Left renal pelvis (tissue), 4 donors: ENCODE measurements at places on chromosomes 3 and 15.

DNA sequence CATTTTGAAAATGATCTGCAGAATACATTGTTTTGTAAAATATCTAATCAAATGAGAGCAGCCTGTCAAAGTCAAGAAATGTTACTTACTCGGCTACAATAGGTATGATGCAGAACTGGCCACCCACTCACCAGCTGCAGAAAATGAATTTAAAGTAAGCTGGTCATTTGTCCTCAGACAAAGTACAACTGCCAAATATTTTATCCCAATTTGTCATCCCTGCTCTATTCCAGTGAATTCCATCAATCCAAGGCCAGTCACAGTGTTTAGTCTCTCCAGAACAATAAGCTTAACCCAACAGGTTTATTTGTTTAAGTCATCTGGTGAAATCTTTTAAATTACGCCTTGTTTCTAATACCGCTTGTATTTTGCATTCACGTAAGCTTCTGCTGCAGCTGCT lies 46.6 kb upstream of the TCF12 start:
- DNase-seq: no peak

DNA sequence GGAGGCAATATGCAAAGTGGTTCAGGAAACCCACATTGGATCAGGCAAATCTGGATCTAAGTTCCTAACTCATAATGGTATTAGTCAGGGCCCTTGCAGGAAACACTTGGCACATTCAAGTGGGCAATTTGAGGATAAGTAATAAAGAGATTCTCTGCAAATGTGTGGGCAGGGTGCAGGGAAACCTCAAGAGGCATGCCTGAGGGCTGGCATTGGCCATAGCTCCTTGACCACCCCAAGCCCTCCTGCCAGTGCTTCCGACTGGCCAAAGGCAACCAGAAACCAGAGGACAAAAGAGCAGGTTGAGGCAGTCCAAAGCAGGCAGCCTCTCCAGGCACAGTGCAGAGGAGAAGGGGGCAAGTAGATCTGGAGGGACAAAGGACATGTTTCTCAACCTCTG lies 130.8 kb upstream of the SNTN start:
- no peak for DNase-seq

- DNase-seq: no peak
These were observed 317.7 kb upstream of the TLE3 start for GRCh38 chr15:70415398-70415797.

DNA sequence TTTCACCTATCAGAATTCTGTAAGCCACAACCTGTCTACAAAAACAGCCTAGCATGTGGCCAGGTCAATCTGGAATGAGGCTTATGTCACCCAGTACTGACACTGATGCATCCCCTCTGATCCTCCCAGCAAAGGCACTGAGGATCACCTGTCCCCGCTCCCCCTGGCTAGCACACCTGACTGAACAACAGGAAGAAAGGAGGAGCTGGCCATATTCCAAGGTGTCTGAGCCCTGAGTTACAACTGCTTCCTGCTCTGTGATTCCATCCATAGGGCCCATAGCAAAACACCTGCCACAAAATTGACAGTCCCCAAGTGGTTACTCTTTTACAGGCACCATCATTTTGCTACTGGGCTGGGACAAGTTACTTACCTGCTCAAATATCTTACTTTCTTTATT lies 555.5 kb upstream of the CFAP20DC start:
- DNase-seq: no peak

DNA sequence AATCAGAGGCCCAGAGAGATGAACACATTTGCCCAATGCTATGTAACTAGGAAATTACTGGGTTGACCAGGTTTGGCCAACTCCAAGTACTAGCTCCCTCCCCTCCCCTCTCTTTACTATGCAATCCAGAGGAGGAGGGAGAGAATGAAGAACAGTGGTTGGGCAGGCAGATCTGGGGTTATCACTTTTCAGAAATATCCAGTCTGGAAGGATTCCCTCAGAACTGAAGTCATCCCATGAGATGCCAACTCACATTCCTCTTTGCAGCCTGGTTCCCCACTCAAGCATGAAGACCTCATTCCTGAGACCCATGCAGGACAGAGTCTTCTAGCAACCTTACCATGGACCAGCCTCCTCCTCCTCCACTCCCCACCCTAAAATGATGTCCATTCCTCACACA lies 201.1 kb downstream of the TLE3 start:
- DNase-seq: no peak

DNA sequence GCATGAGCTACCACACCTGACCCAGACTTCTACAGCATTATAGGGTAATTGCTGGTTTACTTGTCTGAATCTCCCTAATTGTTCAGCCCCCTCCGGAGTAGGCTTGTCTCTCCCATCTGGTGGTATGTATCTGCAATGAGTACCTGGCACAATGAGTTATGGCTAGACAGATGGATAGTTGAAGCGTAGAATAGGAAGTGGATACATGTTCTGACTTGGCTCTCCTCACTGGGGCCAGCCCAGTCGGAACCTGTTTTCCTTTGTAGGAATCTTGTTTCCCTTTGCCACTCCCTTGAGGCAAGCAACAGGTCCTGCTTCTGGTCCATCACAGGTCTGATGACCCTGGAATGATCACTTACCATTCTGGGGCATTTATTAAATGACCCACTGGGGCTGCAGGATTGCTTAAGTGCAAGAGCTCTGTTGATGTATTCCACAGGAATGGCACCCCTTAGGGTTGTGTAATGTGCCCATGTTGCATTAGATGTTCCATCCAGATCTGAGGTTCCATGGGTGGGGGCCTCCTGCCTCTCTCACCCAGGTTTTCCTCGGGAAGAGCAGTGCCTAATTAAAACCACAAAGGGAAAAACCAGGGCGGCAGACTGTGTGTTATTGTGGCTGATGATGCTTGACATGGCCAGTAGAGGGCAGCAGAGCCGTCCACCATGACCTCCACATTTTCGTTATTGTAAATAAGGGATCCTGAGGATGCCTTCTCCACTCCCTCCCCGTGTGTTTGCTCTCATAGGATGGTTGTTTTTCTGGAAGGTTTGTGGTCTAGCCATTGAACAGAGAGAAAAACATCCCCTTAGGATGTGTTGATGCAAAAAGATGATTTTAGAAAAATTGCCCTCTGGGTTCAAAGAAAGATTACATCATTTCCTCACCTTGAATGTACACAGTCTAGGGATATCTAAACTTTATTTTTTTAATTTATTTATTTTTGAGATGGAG lies 58.0 kb downstream of the CMTM8 start:
- DNase-seq: no peak

DNA sequence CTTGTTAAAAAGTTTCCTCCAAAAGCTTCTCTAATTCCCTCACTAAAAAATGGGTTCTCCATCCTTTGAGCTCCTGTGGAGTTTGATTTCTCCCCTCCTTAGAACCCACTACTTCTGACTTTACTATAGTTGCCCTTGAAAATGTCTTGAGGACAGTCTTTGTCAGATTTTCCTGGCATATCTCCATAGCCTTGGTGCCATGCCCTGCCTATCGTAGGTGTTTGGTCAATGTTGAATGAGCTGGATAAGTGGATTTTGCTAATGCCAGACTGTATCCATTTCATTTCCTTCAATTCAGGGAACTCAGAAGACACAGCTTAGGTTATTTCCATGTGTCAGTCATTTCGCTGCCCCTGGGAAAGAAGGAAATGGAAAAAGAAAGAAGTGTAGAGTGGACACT lies 40.6 kb downstream of the TMEM266 start:
- no peak for DNase-seq

DNA sequence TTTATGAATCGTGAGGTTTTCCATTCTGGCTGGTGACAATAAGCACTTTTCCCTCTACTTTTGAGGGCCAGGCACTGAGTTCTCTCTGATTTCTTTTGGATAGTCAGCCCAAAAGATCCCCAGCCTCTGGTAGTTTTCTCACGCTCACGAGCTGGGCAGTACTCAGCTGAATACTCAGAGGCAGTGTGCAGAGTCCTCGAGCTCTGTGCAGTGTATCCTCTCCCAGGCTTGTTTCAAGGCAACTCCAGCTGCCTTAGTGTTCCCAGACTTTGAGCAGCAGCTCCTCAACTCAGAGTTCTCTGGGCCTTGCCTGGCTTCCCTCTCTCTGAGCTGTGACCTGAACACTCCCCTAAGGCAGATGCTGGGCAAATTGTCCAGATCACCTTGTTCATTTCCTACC lies 59.1 kb upstream of the IQSEC1 start:
- DNase-seq: no peak

DNA sequence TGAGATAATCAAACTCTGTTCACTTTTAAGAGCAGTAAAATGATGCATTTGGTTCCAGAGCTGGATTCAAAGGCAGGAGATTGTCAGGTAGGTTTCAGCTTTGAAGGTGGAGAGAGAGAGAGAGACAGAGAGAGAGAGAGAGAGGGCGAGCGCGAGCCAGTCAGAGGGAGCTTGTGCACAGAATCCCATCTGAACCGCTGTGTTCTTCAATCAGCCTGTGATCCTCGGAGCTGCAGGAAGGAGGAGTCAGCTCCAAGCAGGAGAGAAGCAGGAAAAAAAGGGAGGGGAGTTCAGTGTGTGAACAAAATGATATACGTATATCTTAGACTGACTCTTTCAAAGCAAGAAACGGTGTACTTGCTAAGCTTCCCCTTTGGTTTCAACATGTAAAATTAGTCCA lies at the start of gene GPR149:
Gene GPR149 (minus strand): TSS at position 177 of the 400 bp plus-strand sequence. CDS start 575 bp downstream, outside the sequence.
- DNase-seq: no peak

- no peak for DNase-seq
These were observed 91.2 kb downstream of the HMG20A start for GRCh38 chr15:77511869-77512268.

- no peak for DNase-seq
These were observed 221.7 kb upstream of the CMC1 start for GRCh38 chr3:28019740-28020139.

DNA sequence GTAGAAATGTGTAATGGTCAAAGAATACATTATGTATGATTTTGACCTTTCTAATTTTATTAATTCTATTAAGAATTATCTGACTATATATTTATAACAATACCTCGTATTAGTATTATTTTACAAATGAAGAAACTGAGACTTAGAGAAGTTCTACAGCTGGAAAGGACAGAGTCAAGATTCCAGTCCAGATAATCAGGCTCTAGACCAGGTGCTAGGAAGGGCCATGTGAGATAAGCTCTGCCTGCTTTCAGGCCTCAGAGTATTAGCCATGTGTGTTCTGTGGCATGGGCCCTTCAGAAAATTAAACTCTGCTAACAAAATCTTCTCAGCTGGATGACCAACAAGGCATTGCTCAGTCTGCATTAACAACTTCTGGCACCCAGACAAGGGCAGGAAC lies 87.5 kb downstream of the CD200R1L start:
- no peak for DNase-seq

DNA sequence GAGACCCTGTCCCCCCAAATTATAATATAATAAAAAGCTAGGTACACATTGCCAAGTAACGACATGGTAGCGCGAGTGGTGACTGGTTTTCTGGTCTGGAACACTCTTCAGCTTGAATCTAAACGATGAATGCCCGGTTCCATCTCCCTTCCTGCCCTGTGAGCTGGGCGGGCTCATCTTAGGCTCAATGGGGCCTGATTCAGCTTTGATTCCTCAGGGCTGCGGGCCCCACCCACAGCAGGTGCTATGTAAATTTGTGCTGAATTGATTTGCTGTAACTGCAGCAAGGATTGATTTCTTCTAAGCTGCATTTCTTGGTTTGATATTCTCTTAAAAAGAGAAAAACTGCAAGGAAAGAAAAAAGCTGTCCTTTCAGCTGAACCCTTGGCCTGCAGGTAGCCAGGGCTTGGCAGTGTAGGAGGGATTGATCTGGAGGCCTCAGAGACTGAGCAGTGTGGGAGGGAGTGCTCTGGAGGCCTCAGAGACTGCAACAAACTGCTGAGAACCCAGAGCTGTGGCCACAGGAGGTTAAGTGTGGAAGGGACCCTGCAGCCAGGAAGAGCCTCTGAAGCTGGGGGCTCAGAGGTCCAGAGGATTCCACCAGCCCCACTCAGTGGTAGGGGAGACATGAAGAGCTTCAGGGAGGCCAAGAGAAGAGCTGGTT lies 231.6 kb downstream of the XXYLT1 start:
- no peak for DNase-seq

DNA sequence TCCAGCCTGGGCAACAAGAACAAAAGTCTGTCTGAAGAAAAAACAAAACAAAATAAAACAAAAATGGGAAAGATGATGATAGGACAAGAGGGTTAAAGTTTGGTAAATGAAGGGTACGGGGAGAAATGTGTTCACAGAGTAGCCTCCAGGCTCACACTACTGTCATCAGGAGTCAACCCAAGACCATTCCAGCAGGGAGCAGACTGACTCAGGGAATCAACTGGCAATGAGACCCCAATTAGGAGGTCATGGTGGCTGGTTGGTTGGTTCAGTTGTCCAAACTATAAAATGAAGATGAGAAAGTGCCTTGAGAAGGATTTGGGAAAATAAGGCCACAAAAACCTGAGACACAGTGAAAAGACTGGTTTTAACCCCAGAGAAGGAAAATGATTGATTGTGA lies 51.8 kb downstream of the KLHL6 start:
- no peak for DNase-seq

- DNase-seq: no peak
These were observed 30.9 kb downstream of the MYO9A start for GRCh38 chr15:72086920-72087648.

- DNase-seq: no peak
These were observed 12.0 kb downstream of the C3orf22 start for GRCh38 chr3:126546549-126547239.

DNA sequence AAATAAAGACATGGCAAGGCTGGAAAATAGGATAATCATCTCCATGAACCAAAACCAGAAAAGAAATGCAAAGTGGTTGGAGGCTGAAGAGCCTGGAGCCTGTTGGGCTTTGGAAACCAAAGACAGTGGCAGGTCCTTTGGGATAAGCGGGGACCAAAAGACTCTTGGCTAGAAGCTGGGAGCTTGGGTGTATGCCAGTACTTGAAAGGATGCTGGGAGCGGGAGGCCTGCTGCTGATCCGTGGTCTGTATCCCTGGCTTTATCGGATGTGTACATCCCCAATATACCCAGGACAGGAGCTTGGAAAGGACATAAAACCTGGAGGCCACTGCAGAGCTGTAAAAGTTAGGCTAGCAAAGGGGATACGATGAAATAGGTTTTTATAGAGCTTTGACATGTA lies 1.3 kb upstream of the CHRNB4 start:
- no peak for DNase-seq

DNA sequence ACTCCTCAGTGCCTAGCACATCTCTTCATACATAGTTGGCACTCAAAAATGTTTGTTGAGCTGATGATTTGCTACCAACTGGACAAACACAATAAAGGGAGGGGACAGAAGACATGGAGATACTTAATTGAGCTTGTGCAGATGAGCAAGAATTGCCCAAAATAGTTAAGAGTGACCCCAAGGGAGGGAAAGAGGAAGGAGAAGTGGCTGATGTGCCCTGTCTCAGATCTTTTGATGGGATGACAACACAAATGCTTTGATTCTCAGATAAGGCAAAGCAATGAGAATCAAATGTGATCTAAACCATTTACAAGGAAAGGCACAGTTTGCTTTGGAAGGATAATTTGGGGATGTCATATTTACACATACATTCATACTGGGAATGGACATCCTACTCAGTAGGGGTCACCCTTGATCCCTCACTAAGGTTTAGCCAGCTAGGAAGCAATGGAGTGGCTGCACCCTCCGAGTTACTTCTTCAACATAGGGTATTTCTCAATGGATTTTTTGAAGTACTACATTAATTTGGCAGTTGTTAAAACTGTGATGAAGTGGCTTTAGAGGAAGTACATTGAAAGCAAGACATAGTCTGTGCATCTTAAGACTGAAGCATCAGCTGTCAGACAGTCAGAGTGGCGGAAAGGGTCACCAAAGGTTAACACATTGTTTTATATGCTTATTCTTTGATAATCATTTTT lies 21.9 kb upstream of the SSR3 start:
- DNase-seq: no peak
